Stimulated activated CD8-positive, alpha-beta memory T cell treated with anti-CD3 and anti-CD28 coated beads, Interleukin-15, amount 100 ng/mL, for 48 hours (primary cell): ENCODE measurements at places on chromosomes 2 and 18.

DNA sequence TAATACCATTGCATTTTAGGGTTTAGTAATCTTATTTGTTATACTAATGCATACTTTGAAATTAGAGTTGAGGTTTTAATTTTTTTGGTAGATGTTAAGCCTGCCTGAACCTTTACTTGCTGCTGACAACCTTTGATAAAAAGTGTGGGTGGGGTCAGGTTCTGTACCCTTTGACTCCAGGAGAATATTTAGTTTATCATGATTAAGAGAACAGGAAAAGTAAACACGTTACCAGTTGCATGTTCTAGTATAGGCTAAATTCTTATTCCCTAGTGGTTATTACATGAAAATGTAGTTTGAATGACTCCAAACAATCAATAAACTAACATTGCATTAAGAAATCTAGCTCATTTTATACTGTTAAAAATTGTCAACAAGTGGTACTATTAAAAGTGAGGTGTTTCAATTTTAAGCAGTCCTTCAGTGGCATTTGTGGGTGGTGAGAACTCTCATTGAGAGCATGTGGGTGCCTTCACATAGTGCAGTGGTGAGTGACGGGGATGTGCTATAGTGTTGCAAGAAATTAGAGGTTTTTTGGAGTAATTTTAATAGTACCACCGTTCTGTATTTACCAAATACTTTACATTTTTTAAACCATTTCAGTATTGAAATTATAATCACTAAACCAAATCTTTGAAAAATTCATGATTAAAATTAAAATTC lies 29.9 kb downstream of the PHLPP1 start:
- no peak for DNase-seq

GRCh38 chr2:100820273-100820522 lies 259 bp downstream of the NPAS2 start:
- no peak for DNase-seq

- no peak for DNase-seq
Measured at GRCh38 chr2:46064396-46064795, 232.8 kb upstream of the EPAS1 start.

- no peak for DNase-seq
Measured at GRCh38 chr18:45167631-45168280, 447.5 kb upstream of the SLC14A2 start.

- DNase-seq = no peak
Measured at GRCh38 chr2:42787788-42788477, 4.5 kb downstream of the HAAO start.

GRCh38 chr2:127092901-127093516 lies 13.9 kb downstream of the BIN1 start:
- DNase-seq = no peak

DNA sequence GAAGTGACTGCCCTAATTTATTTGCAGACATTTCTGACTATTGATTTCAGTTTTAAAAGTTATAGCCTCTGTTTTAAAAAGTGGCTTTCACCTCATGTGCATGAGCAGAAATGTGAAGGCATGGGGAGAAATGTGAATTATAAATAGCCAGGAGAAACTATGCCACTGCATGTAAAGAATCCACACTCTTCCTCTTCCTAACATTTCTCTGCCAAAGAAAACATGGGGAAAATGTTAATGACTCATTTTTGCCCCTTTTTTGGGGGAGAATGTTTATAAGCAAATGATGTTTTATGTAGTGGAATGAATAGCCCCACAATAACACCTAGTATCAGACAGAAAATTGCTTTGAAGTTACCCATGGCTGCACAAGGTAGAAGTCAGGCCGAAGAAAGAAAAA lies 249.0 kb upstream of the TANK start:
- no peak for DNase-seq

DNA sequence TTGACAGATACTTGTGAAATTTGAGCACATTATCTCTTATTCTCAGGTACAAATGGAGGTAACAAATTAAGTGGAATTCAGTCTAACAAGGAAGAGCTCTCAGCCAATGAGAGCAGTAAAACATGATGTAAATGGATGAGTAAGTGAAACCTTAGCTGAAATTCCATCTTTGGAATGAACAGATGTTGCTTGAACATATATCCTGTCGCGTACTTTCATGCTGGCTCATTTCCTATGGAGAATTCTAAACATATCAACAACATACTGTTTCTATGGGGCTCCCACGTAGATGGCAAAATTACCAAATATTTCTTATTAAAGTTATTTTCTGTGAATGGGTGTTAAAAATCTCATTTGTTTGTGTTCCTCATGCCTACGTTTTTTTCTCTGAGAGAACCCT lies 256.3 kb upstream of the LINC00305 start:
- DNase-seq = no peak

DNA sequence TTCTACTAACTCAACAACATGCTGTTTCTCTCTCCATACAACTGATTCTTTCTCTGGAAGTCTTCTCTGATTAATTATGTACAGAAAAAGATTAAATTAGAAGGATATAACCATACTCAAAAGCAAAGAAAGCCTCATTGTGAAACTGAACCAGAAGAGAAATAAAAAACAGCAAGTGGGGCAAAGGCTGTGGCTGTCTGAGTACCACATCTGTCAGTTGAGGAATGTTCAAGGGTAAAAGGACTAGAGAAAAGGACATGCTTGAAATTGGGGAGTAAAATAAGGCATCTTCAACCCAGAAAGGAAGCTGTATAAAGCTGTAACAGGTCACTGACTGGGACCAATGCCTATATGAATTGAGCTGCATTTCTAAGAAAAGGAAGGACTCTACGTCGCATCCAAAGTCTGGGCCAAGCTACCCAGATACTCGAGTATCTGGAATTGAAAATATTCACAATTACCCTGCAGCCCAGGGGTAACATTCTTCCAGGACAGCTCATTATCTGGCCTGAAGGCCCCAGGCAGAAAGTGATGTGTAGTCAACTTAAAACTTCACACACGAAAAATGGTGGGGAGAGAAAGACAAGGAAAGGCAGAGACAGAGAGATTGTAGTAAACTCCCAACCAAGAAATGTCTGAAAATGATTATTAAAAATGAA lies 356.0 kb upstream of the GALNT5 start:
- DNase-seq = no peak

DNA sequence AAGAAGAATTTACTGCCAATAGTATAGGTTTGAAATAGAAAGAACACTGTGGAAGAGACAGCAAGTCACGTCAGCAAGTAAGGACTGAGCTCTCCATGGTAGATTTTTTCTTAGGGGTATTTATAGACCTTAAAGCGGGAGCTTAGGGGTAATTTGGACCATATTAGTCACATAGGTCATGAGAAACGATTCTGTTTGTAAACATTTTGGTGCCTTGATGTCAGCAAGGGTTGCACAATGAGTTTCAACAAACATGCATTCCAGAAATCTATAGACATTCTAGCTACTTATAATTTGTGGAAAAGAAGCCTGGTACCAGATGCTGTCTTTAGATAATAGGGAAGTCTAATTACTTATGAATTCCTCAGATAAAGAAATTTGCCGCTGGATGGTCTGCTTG lies 624.7 kb downstream of the TDRD15 start:
- no peak for DNase-seq

GRCh38 chr2:232345251-232345650 lies 33.3 kb upstream of the ALPP start:
- DNase-seq = no peak

GRCh38 chr18:48545757-48546321 lies 7.0 kb downstream of the CTIF start:
- DNase-seq = no peak

- DNase-seq = no peak
Measured at GRCh38 chr2:192813341-192813740, 618.6 kb upstream of the TMEFF2 start.

- DNase-seq = no peak
Measured at GRCh38 chr18:24271381-24272228, 126.0 kb downstream of the OSBPL1A start.

GRCh38 chr2:11738589-11739436 lies 7.6 kb upstream of the LPIN1 start:
- DNase-seq = no peak

- DNase-seq = peak; percentile 33
Measured at GRCh38 chr2:98771721-98772524, 41.0 kb upstream of the MGAT4A start.

GRCh38 chr2:22697054-22697788 lies 687.8 kb upstream of the KLHL29 start:
- DNase-seq = no peak

DNA sequence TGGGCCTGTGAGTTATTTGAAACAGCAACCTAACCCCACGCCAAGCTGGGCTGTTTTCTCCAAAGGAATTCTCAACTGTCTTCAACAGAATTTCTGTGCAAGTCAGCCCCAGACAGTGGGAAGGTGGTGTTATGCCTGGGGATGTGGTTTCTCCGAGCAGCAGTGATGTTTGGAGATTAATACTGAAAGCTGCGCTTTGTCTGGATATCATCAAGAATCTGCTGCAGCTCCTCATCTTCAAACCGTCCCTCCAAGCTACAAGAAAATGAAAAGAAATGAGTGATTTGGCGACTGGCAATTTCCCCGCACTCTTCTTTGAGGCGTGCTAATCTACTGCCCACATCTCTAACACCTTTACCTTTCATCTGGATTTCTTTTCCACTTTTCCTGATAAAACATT lies 10.0 kb downstream of the POLR2D start:
- no peak for DNase-seq

DNA sequence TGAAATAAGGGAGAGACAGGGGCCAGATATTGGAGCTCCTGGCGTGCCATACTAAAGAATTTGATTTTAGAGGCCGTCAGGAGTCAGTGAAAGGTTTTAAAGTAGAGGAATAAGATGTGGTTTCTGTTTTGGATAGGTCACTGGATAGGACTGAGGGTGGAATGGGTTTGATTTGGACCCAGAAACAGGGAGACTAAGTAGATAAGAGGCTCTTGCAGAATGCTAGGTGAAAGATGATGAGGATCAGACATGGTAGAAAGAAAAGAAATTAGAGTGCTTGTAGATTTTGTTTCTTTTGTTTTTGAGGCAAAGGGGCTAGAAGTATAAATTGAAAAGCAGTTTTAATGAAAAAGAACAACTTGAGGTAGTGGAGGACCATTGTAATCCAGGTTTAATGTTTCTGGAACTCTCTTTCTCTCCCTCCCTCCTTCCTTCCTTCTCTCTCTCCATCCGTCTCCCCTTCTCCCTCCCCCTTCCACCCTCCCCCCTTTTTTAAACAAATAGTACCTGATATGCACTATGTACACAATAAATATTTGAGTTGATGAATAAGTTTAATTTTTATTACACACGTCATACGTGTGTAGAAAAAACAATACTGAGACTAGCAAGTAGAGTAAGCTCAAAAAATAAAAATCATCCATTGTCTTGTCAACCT lies 1.9 kb downstream of the NDUFV2 start:
- no peak for DNase-seq

- DNase-seq = no peak
Measured at GRCh38 chr2:191860760-191861466, 14.0 kb upstream of the CAVIN2 start.

GRCh38 chr2:95032868-95033603 lies 7.5 kb downstream of the MAL start:
- no peak for DNase-seq

GRCh38 chr2:37388074-37388473 lies 43.6 kb downstream of the QPCT start:
- no peak for DNase-seq
